Cardiac muscle cell (in vitro differentiated cells and primary cell): ENCODE measurements at places on chromosomes 13 and 19. TPM values are rescaled to one million over a fixed set of nuclear protein-coding genes. Genes with fewer than 3 reads are reported as not detected.

- DNase-seq: no peak
Measured at GRCh38 chr19:8458380-8458779, 13.6 kb downstream of the HNRNPM start.

GRCh38 chr13:113152984-113153809 is 5.3 kb upstream of the PROZ start:
- peak; percentile 71 for DNase-seq

- DNase-seq: peak; percentile 31
Measured at GRCh38 chr13:96817336-96817941, 176.8 kb downstream of the OXGR1 start.

DNA sequence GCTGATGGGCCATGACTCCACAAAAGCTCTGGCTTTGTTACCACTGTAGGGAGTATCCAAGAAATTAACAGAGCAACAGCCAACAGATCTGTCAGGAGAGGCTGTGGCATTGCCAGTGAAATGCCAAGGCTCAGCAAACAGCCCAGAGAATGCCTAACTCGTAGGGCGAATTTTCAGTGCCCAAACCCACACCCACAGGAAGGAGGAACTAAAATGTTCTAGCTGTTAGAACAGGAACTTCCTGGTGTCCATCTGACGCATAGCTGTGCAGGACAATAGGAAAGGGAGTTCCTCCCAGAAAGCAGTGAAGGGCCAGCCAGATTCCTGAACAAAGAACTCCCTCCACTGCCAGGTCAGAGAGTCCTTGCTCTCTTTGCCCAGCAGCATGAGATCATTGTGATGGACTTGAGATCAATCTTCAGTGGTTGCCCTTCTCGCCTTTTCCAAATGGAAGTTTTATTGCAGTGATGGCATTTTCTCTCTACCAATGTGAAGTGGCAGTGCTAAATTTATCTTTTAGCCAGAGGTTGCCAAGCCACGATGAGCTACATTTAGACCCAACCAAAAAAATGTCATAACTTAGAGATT is 224.2 kb upstream of the STARD13 start:
- DNase-seq: no peak

DNA sequence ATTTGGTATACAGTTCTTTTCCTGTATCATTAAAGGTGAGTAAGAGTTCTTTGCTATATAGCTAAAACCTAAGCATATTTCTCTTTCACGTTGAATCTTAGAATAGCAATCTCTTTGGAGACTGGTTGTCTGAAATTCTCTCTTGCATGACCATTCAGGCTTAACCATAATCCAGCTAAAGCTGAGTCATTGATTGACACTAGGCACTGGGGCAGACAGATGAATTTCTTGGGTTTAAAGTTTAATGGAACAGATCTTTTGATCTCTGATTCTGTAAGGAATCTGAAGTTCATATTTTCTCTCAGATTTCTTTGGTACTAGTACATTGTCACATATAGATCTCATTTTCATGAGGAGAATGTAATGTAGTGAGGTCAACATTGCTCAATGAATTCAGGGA is 397.3 kb upstream of the MIR17HG start:
- DNase-seq: no peak

NLRP5 gene
- polyA plus RNA-seq: not detected in 2 replicates
